ENCODE measurements at places on chromosomes 5 and 9.

DNA sequence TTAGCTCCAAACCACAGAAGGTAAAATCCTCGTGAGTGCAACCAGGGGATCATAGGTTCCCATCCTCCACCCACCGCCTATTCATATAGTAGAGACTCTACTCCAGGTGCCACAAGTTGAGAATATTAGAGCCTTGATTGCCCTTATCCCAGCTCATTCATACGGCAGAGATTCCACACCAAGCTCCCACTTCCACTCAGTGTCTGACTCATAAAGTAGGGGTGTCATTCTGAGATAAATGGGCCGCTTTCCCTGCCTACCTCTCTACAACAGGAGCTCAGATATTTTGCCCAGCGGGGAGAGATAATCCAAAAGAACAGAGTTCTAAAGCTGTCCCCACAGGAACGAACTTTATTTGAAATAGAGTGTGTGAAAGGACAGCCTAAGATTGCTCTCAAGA is 9.4 kb downstream of the SLC22A4 start:
- DNase-seq: no peak

GRCh38 chr9:37218800-37219425 is 98.5 kb downstream of the ZCCHC7 start:
- DNase-seq: no peak

GRCh38 chr5:74598731-74599130 is 41.8 kb downstream of the ENC1 start:
- DNase-seq: no peak

DNA sequence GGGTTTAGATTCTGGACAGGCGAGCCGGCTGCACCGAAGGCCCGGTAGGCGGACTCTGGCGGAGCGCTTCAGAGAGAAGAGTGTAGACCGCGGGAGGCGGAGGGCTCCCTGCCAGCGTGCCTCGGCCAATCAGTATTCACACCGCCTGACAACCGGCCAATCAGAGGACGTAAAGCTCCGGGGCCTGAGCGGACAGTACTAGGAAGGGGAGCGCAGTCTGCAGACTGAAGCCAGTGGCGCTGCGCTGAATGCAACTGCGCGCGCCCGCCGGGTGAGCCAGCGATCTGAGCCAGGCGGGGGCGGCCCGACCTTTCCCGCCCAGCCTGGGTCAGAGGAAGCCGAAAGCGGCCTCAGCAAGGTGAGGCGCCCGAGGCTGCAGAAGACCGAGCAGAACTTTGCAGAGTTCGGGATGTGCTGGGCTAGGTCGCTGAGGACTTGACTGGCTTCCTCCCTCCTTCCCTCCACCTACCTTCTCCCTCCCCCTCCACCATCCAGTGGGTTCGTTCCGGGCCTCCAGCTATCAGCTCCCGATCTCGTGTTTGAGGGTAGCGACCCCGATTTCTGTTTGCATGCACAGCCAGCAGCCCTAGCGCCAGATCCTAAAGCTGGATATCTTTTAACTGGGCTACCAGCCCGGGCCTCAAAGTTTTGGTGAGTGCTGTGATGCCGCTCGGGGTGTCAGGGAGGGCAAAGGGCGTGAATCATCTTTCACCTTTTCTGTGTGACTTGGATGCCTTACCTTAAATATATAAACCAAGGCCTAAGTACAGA is at the start of gene DMRT2:
TSS of gene DMRT2 (plus strand) at position 233 of the 771 bp plus-strand sequence. CDS start 1,257 bp downstream, outside the sequence.
- DNase-seq: peak; percentile 88

DNA sequence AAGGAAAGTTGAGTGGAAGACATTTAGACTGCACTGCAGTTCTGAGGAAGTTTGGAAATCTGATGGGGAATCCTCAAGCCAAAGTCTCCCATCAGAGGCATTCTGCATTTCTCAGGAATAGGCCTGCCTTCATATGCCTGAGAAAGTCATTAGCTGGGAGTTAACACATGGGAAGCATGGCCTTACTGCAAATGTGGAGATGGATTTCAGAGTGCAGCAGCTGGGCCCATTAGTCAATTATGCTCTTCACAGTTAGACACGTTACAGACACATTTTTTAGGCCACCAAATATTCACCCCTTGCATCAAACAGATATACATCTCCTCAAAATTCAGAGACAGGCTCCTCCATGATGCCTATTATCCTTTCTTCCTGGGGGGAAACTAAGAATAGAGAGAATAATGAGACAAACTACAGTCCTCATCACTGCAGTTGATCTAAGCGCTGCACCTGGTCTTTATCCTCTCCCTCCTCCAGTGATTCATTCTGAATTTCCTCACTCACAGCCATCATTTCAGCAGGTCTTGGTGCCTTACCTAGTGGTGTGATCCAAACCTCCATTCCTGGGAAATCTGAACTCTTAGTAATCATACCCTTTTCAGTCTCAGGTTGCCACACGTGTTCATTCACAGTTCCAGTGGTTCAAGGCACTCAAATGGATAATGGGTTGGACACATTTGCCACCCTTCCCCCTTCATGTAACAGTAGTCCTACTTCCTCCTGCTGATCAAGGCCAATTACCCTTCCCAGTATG is 47.9 kb upstream of the PPP2CA start:
- no peak for DNase-seq

DNA sequence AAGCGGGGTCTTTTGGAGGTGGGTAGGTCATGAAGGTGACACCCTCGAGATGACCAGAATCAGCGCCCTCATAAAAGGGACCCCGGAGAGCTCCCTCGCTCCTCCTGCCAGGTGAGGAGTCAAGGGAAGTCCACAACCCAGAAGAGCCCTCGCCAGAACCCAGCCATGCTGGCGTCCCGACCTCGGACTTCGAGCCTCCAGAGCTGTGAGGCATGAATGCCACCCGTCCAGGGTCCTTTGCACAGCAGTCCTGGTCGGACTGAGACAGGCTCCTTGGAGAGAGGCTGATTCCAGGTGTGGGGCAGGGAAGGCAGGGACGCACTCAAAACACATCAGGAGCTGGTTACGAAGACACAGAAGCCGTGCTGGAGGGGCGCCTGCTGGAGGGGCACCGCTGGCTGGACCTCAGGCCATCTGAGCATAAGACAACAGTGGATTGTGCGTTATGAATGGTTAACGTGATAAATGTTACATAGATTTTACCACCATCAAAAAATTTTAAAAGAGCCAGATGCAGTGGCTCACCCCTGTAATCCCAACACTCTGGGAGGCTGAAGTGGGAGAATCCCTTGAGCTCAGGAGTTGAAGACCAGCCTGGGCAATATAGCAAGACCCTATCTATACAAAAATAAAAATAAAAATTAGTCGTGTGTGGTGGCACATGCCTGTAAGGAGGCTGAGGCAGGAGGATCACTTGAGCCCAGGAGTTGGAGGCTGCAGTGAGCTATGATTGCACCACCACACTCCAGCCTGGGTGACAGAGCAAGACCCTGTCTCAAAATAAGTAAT is 5.7 kb upstream of the CLIC3 start:
- no peak for DNase-seq

- no peak for DNase-seq
Observed at GRCh38 chr5:57181154-57181553, 7.3 kb downstream of the GPBP1 start.

- no peak for DNase-seq
Observed at GRCh38 chr5:79509244-79509885, 4.6 kb downstream of the HOMER1 start.

DNA sequence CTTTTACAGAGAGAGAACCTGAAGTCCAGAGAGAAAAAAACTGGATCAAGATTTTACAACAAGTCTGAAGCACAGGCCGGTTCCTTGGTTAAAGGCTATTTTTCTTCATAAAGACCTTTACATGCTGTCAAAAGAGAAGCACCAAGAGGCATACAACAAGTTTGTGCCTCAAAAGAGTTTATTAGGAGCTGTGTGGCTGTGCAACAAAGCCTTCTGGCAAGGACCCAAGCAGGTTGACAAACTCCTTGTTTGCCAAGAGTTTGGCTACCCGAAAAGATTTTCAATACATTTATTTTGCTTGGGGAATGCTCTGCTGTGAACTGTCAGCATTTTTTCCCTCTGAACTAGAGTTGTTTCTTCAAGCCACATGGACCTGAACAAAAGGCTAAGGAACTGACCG is 202.9 kb upstream of the RAD23B start:
- no peak for DNase-seq

Data from urinary bladder (tissue), 4 donors.